A549 treated with dexamethasone at 1 μM for 4 hours (cell line): ENCODE measurements at places on chromosomes 4 and X. TPM values are rescaled to one million over a fixed set of nuclear protein-coding genes. Genes with fewer than 3 reads are reported as not detected.

Gene BGN
- 0.06 to 0.08 TPM in 2 of 5 replicates, not detected in the others for total RNA-seq

Gene ESX1
- 0.06 to 0.19 TPM (median 0.07 TPM) in 4 of 5 replicates, not detected in the other for total RNA-seq

Gene SPANXN1
- not detected in 5 replicates for total RNA-seq

Gene TRIML1
- not detected in 5 replicates for total RNA-seq
